Stimulated activated CD8-positive, alpha-beta memory T cell treated with anti-CD3 and anti-CD28 coated beads, Interleukin-7, amount 100 ng/mL, for 4 hours (primary cell): ENCODE measurements at places on chromosomes 3 and 15.

DNA sequence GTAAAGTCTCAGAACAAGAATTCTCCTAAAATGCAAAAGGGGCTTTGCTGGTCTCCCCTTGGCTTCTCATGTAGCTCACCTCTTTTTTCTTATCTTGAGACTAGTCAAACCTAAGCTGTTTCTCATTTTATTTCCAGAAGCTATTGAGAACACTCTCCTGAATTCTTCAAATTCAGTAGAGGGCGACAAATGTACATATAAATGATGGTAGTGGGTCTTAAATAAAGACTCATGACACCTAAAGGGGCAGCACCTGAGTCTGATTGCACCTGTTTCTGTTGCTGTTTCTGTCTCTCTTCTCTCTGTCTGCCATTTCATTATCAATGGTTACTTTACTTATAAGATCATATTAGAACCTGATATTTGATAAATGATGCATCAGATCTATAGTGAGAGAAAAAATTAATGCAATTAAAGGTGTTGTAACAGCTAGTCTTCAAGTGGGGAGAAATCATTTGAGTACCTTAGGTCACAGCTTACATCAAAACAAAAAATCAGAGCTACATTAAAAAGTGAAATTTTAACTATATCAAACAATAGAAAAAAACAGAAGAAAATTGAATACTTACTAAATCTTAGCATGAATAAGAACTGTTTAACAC is 7.0 kb downstream of the ADIPOQ start:
- DNase-seq = no peak

DNA sequence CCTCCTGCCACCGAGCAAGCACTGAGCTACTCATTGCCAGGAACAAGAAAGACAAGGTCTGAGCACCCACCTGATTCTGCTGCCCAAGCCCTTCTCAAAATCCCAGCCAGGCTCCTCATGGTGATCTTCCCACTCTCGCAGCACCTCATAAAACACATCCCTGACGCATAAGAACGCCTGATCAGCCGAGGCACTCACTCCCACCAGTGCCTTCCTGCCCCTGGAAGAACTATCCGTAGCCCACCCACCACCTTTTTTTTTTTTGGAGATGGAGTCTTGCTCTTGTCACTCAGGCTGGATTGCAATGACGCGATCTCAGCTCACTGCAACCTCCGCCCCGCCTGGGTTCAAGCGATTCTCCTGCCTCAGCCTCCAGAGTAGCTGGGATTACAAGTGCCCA is 3.9 kb downstream of the CDAN1 start:
- DNase-seq = no peak

GRCh38 chr15:91980502-91981267 is 127.2 kb downstream of the SLCO3A1 start:
- no peak for DNase-seq

GRCh38 chr3:49151610-49152009 is 14.5 kb downstream of the CCDC71 start:
- DNase-seq = no peak

GRCh38 chr15:59485036-59485435 is 47.0 kb downstream of the FAM81A start:
- DNase-seq = no peak

GRCh38 chr3:114293838-114294535 is at the start of gene TIGIT:
TSS of gene TIGIT (plus strand) at chr3:114294028. CDS start at chr3:114294062, 34 bp downstream.
- no peak for DNase-seq

- no peak for DNase-seq
Observed at GRCh38 chr3:187162265-187162953, 23.1 kb upstream of the RPL39L start.

DNA sequence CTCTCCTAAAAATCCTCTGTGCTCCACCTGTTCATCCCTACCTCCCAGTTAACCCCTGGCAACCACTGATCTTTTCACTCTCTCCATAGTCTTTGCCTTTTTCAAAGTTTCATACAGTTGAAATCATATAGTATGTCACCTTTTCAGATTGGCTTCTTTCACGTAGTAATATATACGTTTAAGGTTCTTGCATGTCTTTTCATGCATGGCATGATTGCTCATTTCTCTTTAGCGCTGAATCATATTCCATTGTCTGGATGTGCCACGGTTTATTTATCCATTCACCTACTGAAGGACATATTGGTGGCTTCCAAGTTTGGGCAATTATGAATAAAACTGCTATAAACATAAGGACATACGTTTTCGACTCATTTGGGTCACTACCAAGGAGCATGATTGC is 28.7 kb downstream of the GLCE start:
- no peak for DNase-seq

DNA sequence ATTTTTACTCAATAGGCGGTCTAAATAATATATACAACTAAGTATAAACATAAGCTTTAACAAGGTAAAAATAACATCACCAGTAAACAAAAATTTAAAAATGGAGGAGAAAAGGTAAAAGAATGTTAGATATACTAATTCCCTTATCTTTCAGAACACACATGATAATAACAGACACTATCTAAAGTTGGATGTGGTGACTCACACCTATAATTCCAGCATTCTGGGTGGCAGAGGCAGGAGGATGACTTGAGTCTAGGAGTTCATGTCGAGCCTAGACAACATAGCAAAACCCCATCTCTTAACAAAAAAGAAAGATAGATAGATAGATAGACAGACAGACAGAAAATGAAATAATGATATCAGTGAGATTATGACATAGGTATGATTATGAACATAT is 85.1 kb downstream of the STAG1 start:
- DNase-seq = no peak
